ENCODE measurements at places on chromosomes 7 and 10.

DNA sequence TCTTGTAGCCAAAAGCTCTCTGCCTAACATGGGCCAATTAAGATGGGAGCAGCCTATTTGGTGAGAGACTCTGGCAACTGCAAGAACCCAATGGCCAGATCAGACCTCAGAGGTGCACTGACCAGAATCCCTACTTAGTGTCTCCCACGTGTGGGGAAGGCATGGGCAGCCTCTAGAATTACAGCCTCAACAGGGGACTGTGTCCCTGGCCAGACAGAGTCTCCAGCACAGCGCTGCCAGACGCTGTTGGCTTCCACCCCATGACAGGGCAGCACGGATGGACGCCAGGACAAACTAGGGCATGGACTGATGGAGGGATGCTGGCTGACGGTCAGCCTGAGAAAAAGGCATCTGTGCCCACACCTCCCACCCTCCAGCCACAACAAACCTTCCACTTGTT is 729.3 kb upstream of the AUTS2 start:
- no peak overlapping the region for H3K4me3 ChIP-seq
- H3K36me3 ChIP-seq, result no peaks in the 10 kb centered on the region
- no peak overlapping the region for H3K27ac ChIP-seq
- no peak for DNase-seq

GRCh38 chr7:78959477-78959876 is 494.0 kb downstream of the MAGI2 start:
- H3K27me3 ChIP-seq, result no peaks in the 10 kb centered on the region
- H3K4me1 ChIP-seq, result no peaks in the 10 kb centered on the region
- H3K27ac ChIP-seq, result no peak overlapping the region
- DNase-seq, result no peak

GRCh38 chr7:47285860-47286491 is 295.9 kb downstream of the TNS3 start:
- H3K4me1 ChIP-seq, result no peaks in the 10 kb centered on the region
- no peak for DNase-seq

- H3K36me3 ChIP-seq, result no peaks in the 10 kb centered on the region
- DNase-seq, result no peak
- H3K27ac ChIP-seq, result no peak overlapping the region
- H3K4me3 ChIP-seq, result no peak overlapping the region
Observed at GRCh38 chr10:52390388-52390787, 76.3 kb downstream of the DKK1 start.

DNA sequence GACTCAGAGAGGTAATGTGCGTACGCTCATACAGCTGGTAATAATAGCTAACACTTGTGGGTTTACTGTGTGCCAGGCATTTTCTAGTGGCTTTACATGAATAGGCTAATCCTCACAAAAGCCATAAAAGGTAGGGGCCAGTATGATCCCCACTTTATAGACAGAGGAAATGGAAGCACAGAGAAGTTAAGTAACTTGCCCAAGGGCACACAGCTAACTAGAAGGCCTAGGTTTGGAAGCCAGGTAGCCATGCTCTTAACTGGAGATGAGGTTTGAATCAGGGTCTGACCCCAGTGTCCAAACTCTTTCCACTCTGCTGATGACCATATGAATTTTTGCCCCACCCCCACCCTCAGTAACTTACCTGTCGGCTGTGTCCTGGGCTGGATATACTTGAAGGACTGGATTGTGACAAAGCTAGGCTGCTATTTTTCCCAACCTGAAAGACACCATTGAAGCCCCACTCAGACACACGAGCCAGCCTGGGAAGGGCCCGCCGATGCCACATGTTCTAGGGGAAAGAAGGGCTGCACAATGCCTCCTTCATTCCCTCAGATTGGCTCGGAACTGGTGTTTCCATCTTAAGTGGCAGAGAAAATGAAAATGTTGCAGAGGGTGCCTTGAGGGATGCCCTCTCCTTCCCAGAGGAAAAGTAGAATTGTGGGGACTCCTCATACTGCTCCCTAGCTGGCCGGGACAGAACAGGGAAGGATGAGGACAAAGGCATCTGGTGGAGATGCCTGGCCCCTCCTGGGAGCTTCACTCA is 29.1 kb upstream of the EFCAB10 start:
- H3K27me3 ChIP-seq, result no peaks in the 10 kb centered on the region
- no peak overlapping the region for H3K27ac ChIP-seq
- no peak for DNase-seq
- H3K4me1 ChIP-seq, result no peaks in the 10 kb centered on the region
- H3K36me3 ChIP-seq, result peaks cover 38% of the 10 kb centered on the region
- H3K4me3 ChIP-seq, result no peak overlapping the region

DNA sequence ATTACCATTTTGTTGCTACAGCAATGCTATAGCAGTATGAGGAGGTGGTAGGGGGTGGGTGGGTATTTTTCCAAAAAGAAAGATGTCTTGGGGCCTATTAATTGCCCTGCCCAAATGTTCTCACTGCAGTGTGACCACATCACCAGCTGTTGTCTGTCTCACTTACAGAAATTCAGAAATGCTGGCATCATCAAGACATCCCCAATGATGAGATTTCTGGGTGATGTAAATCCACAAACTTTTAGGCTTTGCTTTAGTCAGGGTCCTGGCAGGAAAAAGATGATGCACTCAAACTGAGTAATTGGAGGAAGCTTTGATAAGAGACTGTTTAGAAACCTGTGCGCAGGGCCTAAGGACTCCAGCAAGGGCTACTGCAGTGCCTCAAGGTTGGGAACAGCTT is 56.2 kb upstream of the OPN4 start:
- H3K4me3 ChIP-seq, result no peak overlapping the region
- no peak overlapping the region for H3K27ac ChIP-seq
- no peaks in the 10 kb centered on the region for H3K4me1 ChIP-seq
- no peak for DNase-seq
- no peaks in the 10 kb centered on the region for H3K36me3 ChIP-seq

DNA sequence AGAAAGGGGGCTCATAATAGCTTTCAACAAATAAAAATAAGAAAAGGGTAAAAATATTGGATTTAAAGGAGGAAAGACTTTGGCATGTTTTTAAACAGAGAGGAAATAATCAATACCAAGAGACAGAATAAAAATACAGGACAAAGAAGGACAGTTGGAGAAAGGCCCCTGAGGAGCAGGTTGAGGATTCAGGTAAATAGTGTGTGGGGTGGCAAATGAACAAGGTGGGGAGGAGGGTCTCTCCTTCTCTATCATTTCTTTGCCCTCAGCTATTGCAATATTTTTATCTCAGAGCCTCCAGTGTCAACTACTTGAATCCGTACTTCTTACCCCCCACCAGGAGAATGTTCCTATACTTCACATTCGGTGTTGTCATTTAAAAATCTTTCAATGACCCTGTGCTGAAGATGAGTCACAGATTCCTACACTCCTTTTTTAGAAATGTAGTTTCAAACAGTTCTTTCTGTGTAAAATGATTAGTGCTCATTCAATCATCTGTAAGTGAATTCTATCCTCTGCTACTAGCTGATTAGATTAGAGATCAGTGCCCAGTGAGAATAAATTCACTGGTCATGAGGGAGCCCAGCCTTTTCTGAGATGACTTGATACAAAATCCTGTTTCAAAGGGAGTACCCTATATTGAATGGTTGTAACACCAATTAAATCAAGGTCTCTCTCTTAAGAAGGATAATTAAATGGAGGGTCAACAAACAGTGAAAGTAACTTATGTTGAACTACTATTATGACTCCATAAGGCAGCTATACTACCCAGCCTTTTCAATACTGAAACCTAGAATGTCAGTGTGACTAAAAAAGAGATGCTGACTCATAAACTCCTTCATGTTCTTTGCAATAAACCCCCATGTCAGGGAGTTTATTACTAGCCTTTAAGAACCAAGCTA is 50.4 kb upstream of the WNT16 start:
- no peaks in the 10 kb centered on the region for H3K36me3 ChIP-seq
- H3K4me1 ChIP-seq, result no peaks in the 10 kb centered on the region

- no peak overlapping the region for H3K4me3 ChIP-seq
- H3K36me3 ChIP-seq, result no peaks in the 10 kb centered on the region
- no peaks in the 10 kb centered on the region for H3K27me3 ChIP-seq
Observed at GRCh38 chr10:89490596-89491335, 44.6 kb downstream of the SLC16A12 start.

DNA sequence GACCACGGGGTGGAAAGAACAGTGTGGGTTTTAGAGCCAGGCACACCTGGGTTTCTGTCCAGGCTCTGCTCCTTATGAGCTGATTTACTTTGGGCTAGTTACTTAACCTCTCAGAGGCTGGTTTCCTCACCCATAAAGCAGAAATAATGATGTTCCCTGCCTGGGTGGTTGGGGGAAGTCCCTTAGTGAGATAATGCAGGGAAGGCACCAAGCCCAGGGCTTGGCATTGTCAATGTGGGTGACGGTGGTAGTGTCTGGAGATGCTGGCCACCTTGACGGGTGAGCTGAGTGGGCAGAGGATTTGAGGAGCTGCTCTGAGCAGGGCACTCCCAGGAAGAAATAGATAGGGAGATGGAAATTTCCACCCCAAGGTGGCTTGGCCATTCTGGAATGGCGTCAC is 65.2 kb downstream of the SH2D4B start:
- no peak for DNase-seq
- no peaks in the 10 kb centered on the region for H3K36me3 ChIP-seq
- H3K4me3 ChIP-seq, result no peak overlapping the region
- no peaks in the 10 kb centered on the region for H3K4me1 ChIP-seq
- no peak overlapping the region for H3K27ac ChIP-seq

DNA sequence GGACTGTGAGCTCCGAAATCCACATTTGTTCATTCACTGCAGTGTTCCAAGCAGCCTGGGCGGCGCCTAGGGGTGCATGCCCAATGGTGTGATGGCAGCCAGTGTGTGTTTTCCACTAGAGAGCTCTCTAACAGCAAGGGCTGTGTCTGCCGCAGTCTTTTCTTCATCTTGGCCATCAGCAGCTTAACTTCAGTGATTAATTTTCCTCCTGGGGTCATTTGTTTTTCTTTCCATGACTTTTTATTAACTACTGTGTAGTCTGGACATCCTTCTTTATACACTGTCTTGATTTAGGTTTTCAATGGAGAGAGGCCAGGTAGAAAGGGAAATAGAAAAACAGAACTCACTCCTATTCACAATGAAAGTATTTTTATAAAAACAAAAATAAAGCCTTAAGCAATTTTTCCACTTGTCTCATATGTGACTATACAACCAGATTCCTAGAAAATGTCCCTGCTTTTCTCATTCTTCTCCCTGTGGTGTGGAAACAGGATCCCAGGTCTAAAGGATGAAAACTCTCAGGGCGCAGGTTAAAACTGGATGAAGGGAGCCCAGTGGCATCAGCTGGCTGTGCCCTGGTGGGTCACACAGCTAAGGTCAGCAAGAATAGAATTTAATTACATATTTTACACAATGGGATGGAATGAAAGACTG is 176.8 kb downstream of the PKD1L1 start:
- no peaks in the 10 kb centered on the region for H3K36me3 ChIP-seq
- H3K4me3 ChIP-seq, result no peak overlapping the region
- no peak overlapping the region for H3K27ac ChIP-seq
- no peak for DNase-seq
- H3K27me3 ChIP-seq, result no peaks in the 10 kb centered on the region

GRCh38 chr7:106038916-106039315 is 73.2 kb downstream of the SYPL1 start:
- H3K36me3 ChIP-seq, result no peaks in the 10 kb centered on the region
- no peaks in the 10 kb centered on the region for H3K27me3 ChIP-seq
- DNase-seq, result no peak
- peaks cover 6% of the 10 kb centered on the region for H3K4me1 ChIP-seq

DNA sequence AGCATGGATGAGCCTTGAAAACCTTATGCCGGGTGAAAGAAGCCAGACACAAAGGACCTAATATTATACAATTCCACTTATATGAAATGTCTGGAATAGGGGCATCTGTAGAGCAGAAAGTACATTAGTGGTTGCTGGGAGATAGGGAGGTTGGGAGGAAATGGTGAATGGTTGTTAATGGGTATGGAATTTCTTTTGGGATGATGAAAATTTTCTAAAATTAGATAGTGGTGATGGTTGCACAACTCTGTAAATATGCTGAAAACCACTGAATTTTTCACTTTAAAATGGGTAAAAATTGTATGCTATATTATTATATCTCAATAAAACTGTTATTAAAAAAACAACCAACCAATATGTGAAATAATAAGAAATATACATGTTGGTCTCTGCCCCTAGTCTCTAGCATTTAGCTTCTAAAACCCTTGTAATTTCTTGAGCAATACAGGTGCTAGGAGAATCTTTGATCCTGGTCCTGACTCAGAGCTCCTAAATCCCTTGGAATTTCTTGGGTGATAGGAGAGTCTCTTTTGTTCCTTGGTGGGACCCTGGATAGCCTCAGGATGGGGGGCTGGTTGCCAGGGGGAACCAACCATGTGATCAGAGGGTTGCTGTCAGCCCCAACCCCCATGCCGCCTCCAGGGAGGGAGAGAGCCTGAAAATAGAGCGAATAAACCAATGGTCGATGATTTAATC is 64.0 kb downstream of the TACR2 start:
- peaks cover 29% of the 10 kb centered on the region for H3K4me1 ChIP-seq
- no peak for DNase-seq
- H3K36me3 ChIP-seq, result no peaks in the 10 kb centered on the region
- no peaks in the 10 kb centered on the region for H3K27me3 ChIP-seq

GRCh38 chr7:92422926-92423325 is 24.4 kb upstream of the GATAD1 start:
- H3K27me3 ChIP-seq, result peaks cover 3% of the 10 kb centered on the region
- H3K4me1 ChIP-seq, result peaks cover 3% of the 10 kb centered on the region
- no peak overlapping the region for H3K4me3 ChIP-seq
- H3K36me3 ChIP-seq, result no peaks in the 10 kb centered on the region
- no peak for DNase-seq
- H3K27ac ChIP-seq, result no peak overlapping the region

- H3K4me1 ChIP-seq, result no peaks in the 10 kb centered on the region
- H3K27ac ChIP-seq, result no peak overlapping the region
- H3K36me3 ChIP-seq, result no peaks in the 10 kb centered on the region
- H3K4me3 ChIP-seq, result no peak overlapping the region
- no peak for DNase-seq
Observed at GRCh38 chr10:133194151-133194550, 34.1 kb downstream of the KNDC1 start.

DNA sequence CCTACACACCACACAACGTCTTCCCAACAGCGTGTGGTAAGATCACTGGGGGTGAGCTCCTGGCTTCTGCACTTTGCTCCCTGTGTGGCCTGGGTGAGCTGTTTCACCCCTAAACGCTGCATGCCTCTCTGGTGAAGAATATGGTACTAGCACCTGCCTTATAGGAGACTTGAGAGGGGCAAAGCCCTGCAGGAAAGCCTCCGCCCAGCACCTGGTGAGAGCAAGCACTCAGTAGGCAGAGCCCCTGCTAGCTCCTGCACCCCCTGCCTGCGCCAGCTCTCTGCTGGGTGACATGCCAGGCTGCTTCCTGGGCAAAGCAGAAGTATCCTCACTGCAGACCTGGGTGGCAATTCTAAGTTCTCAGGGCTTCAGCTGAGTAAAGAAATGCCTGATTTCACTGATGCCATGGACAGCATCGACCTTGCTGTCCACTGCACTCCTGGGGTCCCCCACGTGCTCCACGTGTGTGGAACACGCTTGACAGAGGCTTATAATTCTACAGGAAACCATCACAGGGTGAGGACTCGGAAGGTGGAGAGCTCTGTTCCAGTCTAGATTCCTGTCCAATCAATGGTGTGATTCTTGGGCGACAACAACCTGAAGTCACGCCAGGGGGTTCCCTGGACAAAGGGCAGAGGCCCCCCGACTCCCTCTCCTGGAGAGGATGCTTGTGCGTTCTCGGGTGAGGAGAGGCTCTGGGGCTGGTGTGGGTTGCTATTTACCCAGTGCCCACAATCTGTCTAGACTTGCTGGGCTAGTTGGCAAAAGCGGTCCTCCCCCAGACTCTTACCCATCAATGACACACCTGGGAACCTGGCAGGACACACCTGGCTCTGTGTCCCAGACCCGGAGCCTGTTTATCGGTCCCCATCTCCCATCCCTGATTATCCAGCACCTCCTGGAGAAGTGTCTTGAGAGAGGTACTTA is 5.0 kb upstream of the CALML5 start:
- H3K36me3 ChIP-seq, result no peaks in the 10 kb centered on the region
- no peak overlapping the region for H3K4me3 ChIP-seq
- DNase-seq, result no peak
- no peaks in the 10 kb centered on the region for H3K4me1 ChIP-seq
